ENCODE measurements at places on chromosomes 6 and 20. TPM values are rescaled to one million over a fixed set of nuclear protein-coding genes. Genes with fewer than 3 reads are reported as not detected.
A peak's percentile ranks its signal among the peaks of the same experiment; 100 is the strongest.

Gene BPIFB4
- polyA plus RNA-seq, result not detected

- H3K27ac ChIP-seq, result peak overlapping the region; percentile 100
- H3K4me3 ChIP-seq, result peak overlapping the region; percentile 82
- DNase-seq, result peak; percentile 71
Measured at GRCh38 chr6:2857580-2858337, 16.1 kb upstream of the SERPINB1 start.

GRCh38 chr20:54431156-54431944 is 44.0 kb upstream of the DOK5 start:
- H3K4me1 ChIP-seq, result no peaks in the 10 kb centered on the region
- H3K36me3 ChIP-seq, result no peaks in the 10 kb centered on the region
- H3K27ac ChIP-seq, result no peak overlapping the region
- no peak for DNase-seq

- H3K4me3 ChIP-seq, result no peak overlapping the region
- DNase-seq, result no peak
- no peak overlapping the region for H3K27ac ChIP-seq
- no peaks in the 10 kb centered on the region for H3K36me3 ChIP-seq
- H3K4me1 ChIP-seq, result no peaks in the 10 kb centered on the region
Measured at GRCh38 chr6:102520966-102521365, 1127.5 kb downstream of the GRIK2 start.

GRCh38 chr20:17766226-17766625 is 66.5 kb downstream of the BANF2 start:
- DNase-seq, result no peak
- H3K4me3 ChIP-seq, result no peak overlapping the region
- H3K4me1 ChIP-seq, result no peaks in the 10 kb centered on the region
- H3K27ac ChIP-seq, result no peak overlapping the region
- H3K27me3 ChIP-seq, result peaks cover 2% of the 10 kb centered on the region

All from immature natural killer cell (primary cell).